ENCODE measurements at places on chromosomes 4 and X.

- DNase-seq = no peak
Observed at GRCh38 chrX:118773782-118774181, 46.4 kb downstream of the IL13RA1 start.

GRCh38 chr4:80876810-80877209, 153.7 kb upstream of the BMP3 start:
- DNase-seq = no peak

GRCh38 chrX:107323786-107324492, 117.5 kb downstream of the DNAAF6 start:
- DNase-seq = no peak

DNA sequence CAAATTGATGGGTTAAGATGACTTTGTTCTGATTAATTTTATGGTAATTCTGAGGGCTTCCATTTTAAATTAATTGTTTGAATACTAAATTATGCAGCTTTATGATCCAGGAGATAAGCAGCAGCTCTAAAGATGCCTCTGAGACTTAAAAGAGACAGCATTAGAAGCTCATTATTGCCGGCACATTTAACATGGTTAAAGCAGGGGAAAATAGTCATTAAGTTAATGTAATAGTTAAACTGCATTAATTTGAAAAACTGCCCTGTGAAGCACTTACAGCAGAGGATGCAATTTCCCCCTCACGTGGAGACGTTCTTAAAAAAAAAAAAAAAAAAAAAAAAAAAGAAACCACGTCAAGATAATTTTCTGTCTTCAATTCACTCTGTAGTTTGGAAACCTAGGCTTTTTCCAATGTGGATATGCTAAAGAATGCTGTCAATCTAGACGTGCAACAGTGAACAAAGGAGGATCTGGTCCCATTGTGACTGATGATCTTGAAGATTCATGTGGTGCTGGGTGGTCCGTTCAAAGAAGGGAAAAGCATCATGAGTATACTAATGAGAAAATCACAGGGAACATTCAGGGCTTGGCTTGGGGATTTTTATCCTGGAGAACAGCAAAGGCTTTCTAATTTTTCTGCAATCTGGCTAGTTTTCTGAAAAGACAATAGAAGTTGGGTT, 440.6 kb upstream of the HS3ST1 start:
- no peak for DNase-seq

DNA sequence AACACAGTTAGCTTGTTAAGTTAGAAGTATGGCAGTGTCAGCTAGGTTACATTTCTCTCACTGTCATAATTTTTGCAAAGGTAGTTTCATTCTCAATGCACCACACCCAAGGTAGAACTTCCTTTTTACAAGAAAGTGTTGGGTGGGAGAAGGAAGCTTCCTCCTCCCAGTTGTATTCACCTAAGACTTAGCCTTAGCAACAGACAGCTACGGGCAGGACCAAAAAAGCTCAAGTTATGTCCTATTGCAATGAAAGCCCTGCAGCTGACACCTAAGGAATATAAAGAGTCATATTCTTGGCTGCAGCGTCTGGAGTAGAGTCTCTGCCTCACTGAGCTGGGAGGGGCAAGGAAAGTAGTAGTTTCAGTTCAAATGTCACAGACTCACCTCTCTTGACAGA, 25.1 kb upstream of the PRDM8 start:
- peak; percentile 19 for DNase-seq

GRCh38 chrX:139801397-139801813, 93.4 kb upstream of the MCF2 start:
- DNase-seq = no peak

DNA sequence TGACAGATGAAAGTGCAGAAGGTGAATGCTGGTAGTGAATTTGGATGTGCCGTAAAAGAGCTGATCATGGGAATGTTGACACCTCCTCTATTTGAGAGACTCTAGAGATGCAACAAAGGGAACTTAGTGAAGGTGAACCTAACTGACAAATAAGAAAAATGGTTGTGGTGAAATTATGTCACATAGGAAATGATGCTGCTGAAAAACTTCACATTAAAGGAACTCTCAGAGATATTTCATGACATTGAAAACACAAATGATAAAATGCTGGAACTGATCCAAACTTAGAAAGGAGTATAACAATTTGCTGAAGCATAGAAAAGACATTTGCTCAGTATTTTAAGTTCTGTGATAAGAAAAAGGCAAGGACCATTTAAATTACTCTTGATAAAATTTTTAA, 31.9 kb downstream of the MGAT4D start:
- DNase-seq = no peak

GRCh38 chr4:58553679-58554078, 1443.5 kb upstream of the IGFBP7 start:
- DNase-seq = no peak

All from activated naive CD4-positive, alpha-beta T cell treated with Interleukin-2 at 50 U/mL for 16 hours (primary cell).